ENCODE measurements at places on chromosomes 5 and 9. TPM values are rescaled to one million over a fixed set of nuclear protein-coding genes. Genes with fewer than 3 reads are reported as not detected.
A peak's percentile ranks its signal among the peaks of the same experiment; 100 is the strongest.

The SHOC1 gene
- total RNA-seq: not detected

The CEL gene
- 9.0 TPM for total RNA-seq

The FAM153A gene
- total RNA-seq: 99.0 TPM

The SLC34A3 gene
- not detected for total RNA-seq

The TERT gene
- 0.33 TPM for total RNA-seq

The OR1J2 gene
- total RNA-seq: not detected

The FABP6 gene
- total RNA-seq: not detected

The SNCB gene
- not detected for total RNA-seq

The PCDHB14 gene
- not detected for total RNA-seq

The ARHGEF37 gene
- total RNA-seq: not detected

The SHC3 gene
- total RNA-seq: not detected

The MUSK gene
- total RNA-seq: not detected

The IRGM gene
- total RNA-seq: 3.3 TPM

The EIF4EBP3 gene
- 10.6 TPM for total RNA-seq

The C6 gene
- total RNA-seq: not detected

The RASEF gene
- total RNA-seq: not detected

The SHISAL2B gene
- total RNA-seq: not detected

The BSPRY gene
- 0.35 TPM for total RNA-seq

GRCh38 chr5:13478831-13479465, 465.5 kb downstream of the DNAH5 start:
- no peak for DNase-seq

GRCh38 chr5:122439645-122440044, 127.6 kb downstream of the SNCAIP start:
- no peak for DNase-seq

DNA sequence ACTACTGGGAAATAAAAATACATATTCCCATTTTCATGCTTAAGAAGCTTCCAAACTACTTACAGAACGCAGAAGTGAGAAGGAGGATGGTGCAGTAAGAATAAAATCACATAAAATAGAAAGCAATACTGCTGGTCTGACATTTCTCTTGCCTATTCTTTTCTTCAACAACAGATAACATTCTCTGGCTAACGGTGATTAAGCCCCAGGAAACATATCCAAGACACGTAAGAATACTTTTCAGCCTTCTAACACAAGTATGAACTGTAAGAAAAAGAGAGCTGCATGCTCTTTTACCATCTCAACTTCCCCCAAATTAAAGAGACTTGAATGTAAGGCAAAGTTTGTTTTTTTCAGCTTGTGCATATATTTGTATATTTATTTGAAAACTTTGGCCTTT, 156.1 kb upstream of the TARS1 start:
- DNase-seq: no peak

DNA sequence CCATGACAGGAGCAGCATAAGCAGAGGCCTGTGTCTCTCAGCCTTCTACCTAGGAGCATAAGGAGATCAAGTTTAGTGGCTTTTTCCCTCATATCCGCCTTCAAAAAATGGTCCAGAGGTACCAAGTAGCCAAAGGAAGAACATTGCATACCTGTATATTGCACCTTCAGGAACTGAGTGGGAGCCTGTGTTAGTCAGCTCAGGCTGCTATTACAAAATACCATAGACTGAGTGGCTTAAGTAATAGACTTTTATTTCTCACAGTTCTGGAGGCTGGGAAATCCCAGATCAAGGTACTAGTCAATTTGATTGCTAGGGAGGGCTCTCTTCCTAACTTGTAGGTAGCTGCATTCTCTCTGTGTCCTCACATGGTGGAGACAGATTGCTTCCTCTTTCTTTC, 597.4 kb upstream of the PTGER4 start:
- no peak for DNase-seq

DNA sequence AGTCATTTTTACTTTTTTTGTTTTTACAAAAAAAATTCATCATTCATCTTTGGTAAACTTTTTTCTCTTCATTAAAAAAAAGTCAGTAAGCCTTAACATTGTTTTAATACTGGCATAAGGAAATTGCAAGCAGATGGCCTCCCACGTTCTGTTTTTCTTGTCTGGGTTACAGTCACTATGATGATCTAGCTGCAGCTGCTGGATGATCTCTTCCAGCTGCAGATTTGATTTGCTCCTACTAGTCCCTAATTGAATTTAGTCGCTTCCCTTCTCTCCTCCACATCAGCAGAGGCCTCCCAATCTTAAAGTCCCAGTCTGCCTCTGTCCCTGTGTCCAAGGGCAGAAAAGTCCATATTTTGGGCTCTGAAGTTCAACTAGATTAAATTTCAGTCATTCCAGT, 106.8 kb upstream of the PTGER4 start:
- no peak for DNase-seq

- no peak for DNase-seq
Measured at GRCh38 chr5:150144879-150145278, 10.8 kb downstream of the PDGFRB start.

- no peak for DNase-seq
Measured at GRCh38 chr9:19666575-19666974, 122.3 kb downstream of the SLC24A2 start.

GRCh38 chr9:27377811-27378456, 81.0 kb upstream of the EQTN start:
- DNase-seq: no peak

DNA sequence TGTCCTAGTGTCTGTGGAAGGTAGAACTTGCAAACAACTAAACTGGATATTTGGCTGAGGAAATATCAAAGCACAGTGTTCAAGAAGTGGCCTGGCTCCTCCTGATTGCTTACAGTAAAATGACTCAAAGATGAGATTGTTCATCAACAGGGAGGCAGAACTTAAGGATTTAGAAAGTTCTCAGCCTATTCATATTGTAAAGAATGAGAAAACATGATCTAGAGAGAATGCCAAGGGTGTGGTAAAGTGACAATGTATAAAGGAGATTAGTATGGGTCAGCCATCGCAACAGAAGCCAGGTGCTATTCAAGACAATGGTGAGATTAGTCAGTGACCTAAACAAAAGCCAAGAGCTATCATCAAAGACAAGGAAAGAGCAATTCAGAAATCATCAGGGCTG, 372.3 kb downstream of the SPOCK1 start:
- DNase-seq: no peak

GRCh38 chr5:88819301-88819999, 63.5 kb downstream of the MEF2C start:
- DNase-seq: no peak

- no peak for DNase-seq
Measured at GRCh38 chr9:125527471-125528002, 179.5 kb downstream of the MAPKAP1 start.

DNA sequence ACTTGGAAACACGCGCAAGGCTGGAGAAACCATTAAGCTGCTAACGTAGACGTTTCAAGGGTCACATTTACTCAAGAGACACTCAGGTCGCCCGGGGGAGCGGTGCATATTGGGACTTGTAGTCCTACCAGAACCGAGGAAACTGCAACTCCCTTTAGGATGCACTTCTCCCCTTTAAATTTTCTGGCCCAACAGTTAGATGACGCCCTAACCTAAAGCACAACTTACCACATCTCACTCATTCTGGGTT, 384 bp upstream of the DMXL1 start:
- no peak for DNase-seq

- DNase-seq: no peak
Measured at GRCh38 chr5:14710313-14710994, 45.9 kb downstream of the OTULIN start.

GRCh38 chr5:18393565-18394442, 759.5 kb downstream of the TAF11L14 start:
- no peak for DNase-seq

- no peak for DNase-seq
Measured at GRCh38 chr9:89820337-89820736, 215.5 kb downstream of the GADD45G start.

- DNase-seq: no peak
Measured at GRCh38 chr9:116039893-116040292, 113.7 kb upstream of the PAPPA start.

GRCh38 chr9:135536216-135536615, 9.7 kb upstream of the OBP2A start:
- DNase-seq: no peak

DNA sequence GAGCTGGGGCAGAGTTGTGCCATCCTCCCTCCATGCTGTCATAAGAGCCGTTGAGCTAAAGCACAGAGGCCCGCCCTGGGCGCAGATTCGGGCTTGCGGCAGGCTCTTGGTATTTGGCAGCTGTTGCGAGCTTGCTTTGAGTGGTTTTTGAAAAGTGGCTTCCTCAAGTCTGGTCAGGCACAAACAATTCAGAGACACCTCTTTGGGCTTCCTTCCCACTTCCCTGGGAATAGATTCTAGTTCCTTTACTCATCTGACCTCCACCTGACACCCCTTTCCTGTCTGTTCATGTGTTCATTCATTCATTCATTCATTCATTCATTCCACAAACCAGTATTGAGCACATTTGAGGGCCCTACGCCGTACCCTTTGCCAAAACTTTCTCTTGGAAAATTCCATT, 27.4 kb downstream of the NCS1 start:
- no peak for DNase-seq

DNA sequence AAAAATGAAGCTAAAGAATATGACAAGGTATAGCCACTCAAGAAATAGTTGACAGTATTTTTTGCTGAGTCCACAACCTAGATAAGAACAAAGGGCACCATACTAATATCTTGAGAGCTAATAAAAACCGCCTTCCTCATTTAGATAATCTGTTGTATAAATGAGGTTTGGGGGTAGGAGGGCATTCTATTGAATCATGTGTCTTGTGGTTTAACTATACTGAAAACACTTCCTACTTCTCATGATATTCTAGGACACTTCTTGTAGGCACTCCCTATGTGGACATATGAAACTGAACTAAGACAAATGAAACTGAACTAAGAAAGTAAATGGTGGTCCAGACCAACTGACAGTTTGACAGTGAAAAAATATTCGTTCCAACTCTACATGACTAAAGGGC, 1268.5 kb upstream of the C9orf72 start:
- no peak for DNase-seq

GRCh38 chr5:82885627-82886389, 191.4 kb downstream of the TMEM167A start:
- DNase-seq: no peak

GRCh38 chr5:15763754-15764153, 263.8 kb downstream of the FBXL7 start:
- DNase-seq: no peak

DNA sequence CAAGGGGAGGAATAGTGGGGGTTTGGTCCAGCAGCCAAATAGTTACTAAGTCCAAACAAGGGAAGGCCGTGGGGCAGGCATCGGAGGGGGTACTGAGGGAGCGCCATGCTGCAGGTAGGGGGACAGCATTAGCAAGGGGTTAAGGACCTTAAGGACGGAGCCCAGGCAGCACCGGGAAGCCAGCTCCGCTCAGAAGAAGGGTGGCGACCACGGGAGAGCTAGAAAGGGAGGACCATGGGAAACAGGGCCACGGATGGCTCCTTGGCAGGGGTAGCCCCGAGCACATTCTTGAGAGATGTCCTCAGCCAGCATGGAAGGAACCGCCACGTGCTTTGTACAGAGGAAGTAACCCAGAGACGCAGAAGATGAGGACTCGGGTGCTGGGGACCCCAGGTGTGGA, 76.2 kb upstream of the STXBP1 start:
- no peak for DNase-seq

DNA sequence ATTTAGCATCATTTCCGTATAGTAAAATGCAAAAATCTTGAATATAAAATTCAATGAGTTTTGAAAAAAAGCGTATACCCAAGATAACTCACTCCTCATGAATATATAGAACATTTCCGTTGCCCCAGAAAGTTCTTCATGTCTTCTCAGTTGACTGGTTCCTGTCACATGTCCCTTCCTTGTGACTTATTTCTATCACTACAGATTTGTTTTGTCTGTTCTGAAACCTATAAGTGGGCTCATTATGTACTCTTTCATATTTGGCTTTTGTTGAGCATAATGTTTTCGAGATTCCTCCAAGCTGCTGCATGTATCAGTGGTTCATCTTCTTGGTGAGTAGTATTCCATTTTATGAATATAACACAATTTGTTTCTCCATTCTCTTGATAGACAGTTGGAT, 11.0 kb upstream of the HACD4 start:
- no peak for DNase-seq

GRCh38 chr9:70480405-70480980, 66.0 kb upstream of the KLF9 start:
- no peak for DNase-seq

DNA sequence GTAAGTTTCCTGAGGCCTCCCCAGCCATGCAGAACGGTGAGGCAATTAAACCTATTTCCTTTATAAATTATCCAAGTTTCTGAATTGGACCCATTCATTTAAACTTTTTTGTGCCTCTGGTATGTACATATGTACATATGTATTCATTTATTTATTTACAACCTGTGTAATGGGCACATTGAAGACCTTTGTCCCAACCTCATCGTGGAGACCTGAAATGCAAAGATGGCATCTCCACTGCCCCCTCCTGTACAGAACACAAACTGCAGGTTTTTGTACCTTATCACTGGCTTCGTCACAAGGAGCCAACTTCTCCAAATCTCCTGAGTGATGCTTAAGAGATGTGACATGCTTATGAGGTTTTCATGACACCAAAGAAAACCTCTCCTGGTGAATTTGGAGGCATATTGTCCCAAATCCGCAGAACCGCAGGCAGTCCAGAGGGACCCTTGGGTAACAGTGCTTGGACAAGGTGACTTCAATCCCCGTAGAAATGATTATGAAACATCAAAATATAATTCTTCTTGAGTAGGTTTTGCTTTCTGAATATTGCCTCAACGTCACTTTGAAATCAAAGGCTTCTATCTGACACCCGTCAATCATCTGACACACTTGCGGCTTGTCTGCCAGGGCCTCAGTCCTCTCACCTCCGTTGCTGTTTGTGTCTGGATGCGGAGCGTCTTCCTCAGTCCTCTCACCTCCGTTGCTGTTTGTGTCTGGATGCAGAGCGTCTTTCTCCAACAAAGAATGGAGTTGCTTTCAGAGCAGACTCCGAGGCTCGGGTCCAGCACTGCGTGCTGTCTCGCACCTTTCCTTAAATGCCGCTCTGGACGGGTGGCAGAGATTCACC, 135.0 kb upstream of the IRX4 start:
- peak; percentile 3 for DNase-seq

DNA sequence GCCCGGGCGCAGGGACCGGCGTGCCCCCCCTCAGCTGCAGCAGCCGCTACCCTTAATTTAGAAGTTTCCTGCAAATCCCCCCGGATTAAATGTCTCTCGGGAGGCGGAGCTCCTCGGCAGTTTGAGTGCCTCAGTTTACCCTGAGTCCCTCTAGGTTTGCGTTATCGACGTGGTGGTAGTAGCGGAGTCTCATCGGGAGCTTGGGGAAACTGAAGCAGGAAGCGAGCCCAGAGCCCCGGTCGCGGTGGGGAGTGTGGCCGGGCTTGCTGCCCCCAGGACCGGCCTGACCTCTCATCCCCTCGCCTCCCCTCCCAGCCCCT, 529 bp upstream of the TPM2 start:
- no peak for DNase-seq

DNA sequence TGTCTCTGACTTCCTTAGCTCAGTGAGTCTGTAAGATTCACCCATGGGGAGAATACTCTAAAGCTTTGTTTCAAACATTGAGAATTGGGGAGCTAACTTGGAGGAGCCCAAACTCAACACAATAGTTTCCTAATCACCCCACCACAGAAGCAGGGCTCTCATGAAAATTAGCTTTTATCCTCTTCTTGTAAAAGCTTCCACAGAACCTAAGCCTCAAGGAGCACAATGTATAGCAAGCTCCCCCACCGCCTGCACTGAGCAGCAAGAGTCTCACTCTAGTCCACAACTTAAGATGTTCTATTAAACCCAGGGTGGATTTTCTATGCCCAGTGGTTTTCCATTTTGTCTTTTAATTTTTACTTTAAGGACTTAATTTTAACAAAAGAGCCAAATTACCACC, 48.9 kb upstream of the GRHPR start:
- DNase-seq: no peak
